Breast epithelium (tissue), 4 donors: ENCODE measurements at places on chromosomes 2 and 18. TPM values are rescaled to one million over a fixed set of nuclear protein-coding genes. Genes with fewer than 3 reads are reported as not detected.

Gene CNRIP1
- 63.5 TPM for total RNA-seq

DNA sequence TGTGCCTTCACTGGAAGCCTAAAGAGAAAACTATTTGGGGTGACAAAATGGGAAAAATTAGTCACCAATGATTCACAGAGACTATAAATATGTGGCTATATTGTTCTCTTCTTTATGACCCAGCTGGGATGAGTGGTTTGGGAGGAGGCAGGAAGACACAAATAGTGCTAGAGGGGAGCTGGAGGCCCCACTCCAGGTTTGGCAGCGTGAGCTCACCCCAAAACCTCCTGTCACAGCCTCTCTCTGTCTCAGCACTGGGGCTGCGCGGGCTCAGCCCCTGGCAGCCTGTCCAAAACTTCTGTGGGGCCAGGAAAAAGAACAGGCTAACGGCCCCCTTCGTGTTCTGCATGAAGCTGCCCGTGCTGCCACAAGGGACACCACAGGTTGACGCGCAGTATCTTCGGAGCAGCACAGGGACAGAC lies 73.2 kb upstream of the LCLAT1 start:
- DNase-seq, result no peak

Gene UGT1A5
- total RNA-seq, result not detected

DNA sequence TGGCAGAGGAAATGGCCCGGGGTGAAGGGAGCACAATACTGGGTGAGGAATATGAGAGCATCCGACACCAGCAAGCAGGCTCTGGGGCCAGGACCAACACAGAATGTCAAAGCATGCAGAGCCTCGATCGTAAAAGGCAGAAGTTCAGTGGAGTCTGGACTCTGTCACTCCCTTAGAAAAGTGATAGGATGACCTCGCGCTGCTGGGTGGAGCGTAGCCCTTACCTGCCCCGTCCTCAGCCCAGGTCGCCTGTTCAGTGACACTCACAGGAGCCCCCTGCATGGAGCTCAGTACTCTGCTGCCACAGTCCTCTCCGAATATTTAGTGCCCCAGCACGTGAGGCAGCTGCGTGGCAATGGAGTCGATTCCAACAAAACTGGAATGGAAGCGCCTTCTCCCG lies 236.7 kb upstream of the MYT1L start:
- DNase-seq, result no peak

Gene TMEM200C
- 0.16 TPM for total RNA-seq

DNA sequence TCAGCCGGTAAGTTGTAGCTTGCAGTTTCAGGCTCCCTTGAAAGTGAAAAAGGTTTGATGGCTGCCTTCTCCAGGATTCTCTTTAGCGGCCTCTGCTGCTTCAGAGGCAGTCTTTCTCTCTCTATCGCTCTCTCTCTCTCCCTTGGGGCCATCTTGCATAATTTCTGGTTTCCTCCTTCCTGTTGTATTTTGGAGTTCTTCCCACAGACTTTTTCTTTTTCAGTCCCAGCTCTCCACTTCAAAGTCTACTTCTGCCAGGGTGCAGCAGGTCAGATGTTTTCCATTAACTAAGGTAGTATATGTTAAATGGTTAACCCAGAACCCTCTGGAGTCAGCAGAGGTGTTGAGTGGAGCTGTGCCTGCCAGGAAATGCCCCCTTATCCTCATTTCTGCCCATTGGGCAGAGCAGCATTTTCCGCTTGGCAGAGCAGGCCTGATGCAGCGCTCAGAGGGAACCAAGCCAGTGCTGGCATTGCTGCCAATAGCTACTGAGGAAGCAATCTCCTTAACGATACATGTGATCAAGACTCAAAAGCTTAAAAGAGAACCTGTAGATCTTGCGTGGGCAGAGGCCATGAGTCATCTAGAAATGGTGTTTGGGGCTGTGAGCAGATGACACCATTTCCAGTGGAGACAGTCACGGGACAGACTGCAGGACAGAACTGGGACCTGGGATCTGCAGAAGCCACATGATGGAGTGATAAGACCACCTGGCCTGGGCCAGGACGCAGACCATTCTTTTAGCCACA lies 20.8 kb downstream of the DBI start:
- DNase-seq, result peak; percentile 66

GRCh38 chr2:37230581-37230980 lies 815 bp downstream of the CEBPZ start:
- no peak for DNase-seq

- no peak for DNase-seq
Observed at GRCh38 chr2:216992056-216992675, 132.3 kb upstream of the TNP1 start.

DNA sequence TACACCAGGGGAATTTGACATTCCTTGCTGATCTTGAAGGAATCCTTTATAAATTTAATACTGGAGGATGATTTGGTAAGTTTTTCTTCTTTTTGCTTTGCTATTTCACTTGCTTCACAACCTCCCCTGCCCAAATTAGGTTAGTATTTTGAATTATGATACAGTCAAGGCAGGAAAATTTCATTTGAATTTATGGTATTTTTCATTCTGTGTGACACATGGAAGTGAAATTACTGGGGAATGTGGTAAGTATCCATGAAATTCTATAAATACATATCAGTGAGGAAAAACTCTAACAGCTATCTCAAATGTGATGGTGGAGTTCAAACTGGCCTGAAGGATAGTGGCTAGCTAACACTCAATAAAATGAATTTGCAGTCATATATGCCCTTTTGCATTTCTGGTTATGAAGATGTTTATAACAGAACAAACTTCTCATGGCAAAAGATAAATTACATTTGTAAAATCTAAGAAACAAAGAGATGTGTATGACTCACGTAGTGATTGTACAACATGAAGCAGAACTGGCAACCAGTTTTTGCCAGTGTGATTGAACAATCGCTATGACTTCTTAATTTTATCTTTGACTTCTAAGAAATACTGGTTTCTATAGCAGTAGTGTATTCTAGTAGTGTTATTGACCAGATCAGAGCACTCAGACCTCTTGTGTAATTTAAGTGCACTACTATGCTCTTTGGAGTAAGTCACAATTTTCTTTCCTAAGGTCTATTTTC lies 152.6 kb downstream of the IKZF2 start:
- no peak for DNase-seq

GRCh38 chr2:71827524-71827901 lies 320.1 kb downstream of the CYP26B1 start:
- DNase-seq, result no peak

Gene SCG2
- total RNA-seq, result 0.32 TPM

Gene ELP2
- 66.9 TPM for total RNA-seq

DNA sequence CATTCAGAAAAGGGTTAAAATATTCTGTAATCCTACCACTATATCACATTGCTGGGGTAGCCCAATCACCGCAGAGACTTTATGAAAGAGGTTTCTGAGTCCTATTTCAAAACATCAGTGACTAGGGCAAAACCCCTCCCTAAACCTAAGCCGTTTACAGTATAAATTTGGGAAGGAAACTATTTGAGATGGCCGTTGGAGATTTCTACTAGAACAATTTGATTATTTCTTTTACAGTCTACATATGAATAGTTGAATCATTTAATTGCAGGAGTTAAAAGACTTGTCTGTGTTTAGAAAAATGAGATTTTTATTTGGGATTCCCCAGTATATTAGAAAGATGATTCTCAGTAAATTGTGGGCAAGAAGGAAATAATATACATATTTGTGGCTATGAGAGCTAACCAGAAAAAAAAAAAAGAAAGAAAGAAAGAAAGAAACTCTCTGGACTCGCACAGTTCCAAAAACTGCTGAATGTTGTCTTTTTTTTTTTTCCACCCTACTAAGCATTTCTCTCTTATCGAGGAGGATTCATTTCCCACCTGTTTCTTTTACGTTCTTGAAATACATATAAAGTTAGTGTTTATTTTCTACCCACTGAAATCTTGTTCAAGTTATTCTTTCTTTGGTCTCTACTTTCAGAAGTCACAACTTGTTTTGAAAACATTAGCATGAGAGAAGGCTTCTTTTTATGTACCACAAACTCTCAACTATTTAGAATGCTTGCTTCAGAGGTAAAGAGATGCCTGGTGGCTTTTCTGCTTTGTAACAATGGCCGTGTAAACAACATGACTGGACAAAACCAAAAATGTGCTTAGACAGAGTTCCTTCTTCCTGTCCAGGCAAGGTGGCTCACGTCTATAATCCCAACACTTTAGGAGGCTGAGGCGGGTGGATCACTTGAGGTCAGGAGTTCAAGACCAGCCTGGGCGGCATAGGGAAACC lies 65.9 kb downstream of the BCL2 start:
- DNase-seq, result no peak

Gene FECH
- 31.1 TPM for total RNA-seq

Gene ANKRD30BL
- not detected for total RNA-seq

Gene NXPH2
- not detected for total RNA-seq

Gene MC2R
- total RNA-seq, result not detected

- peak; percentile 81 for DNase-seq
Observed at GRCh38 chr2:1742681-1743395, 1.5 kb downstream of the PXDN start.

DNA sequence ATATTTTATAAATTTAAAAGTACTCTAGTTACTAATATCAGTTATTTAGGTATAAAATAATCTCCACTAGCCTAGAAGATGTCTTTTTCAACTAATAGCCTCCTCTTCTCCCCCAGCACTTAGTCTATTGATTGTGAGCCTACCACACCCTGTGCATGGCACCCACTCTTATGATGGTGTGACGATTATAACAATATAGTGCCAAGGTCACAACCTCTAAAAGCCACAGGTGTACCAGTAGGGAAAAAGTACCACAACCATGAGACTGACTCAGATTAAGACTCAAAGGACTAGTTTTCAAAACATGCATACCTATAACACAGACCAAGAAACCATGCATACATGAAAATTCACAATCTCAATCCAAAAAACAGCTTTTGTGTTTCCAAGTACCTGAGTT lies 27.6 kb downstream of the THADA start:
- no peak for DNase-seq

DNA sequence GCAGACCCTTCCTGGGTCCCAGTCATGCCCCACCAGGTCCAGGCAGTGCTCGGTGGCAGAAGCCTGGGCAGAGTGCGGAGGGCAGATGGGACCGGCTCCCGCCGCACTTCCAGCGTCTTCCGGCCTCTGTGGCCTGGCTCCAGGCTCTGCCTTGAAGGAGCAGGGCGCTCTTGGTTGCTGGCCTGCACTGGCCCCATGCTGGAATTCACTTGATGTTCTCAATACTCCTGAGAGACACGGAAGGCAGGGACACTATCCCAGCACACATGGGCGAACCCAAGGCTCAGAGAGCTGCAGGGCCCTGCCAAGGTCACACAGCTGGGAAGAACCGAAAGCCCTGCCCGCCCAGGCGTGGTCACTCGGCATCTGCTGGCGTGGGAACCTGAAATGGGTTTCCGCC lies 87.6 kb upstream of the ODC1 start:
- DNase-seq, result no peak

DNA sequence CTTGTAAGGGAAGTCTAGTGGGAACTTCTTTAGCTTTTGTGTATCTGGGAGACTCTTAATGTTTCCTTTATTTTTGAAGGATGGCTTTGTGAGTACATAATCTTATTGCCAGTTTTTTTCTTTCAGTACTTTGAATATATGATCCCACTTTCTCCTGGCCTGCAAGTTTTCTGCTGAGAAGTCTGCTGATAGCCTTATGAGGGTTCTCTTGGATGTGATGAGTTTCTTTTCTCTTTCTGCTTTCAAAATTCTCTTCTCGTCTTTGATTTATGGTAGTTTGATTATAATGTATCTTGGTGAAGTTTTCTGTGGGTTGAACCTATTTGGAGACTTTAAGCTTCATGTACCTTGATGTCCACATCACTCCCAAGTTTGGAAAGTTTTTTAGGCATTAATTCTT lies 28.1 kb downstream of the COLEC11 start:
- no peak for DNase-seq

DNA sequence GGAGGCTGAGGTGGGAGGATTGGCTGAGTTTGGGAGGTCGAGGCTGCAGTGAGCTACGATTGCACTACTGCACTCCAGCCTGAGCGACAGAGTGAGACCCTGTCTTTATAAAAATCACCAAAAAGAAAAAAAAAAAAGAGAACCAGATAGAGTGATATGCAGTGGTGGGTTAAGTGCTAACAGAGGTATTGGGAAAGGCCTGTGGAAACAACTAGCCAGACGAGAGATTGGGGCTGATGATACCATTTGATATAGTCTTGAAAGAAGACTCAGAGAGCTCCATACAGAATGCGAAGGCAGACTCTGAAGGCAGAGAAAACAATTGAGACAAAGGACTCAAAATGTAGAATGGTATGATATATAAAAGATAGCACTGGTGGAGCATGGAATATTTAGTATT lies 134.1 kb downstream of the CDC42EP3 start:
- no peak for DNase-seq

Gene TDRD15
- total RNA-seq, result 0.59 TPM

DNA sequence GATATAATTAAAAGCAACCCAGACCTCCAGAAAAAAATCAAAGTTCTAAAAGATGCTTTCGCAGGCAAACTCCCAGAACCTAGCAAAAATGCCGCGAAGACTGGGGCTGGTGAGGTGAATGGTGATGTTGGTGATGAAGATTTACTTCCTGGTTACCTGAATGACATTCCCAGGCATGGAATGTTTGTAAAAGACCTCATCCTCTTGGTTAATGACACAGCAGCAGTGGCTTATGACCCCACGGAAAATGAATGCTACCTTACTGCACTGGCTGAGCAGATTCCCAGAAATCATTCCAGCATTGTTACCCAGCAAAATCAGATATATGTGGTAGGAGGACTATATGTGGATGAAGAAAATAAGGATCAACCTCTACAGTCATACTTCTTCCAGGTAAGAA lies 994 bp downstream of the KLHL41 start:
- DNase-seq, result no peak

DNA sequence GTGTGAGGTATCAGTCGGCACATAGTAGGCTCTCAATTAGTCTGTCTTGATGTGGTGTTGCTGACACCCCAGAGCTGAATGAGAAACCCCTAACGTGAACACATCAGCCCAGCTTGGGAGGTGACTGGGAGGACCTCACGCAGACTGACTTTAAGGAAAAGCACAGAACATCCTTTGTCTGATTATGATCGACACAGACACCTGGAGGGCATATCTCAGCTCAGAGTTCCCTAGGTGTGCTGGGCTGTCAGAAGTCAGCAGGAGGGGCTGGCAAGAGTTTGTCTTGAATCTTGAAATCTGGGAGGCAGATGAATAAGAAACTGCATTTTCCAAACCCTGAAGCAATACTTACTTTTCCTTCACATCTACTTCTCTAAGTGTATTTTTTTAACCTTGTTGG lies 16.8 kb upstream of the MYCN start:
- DNase-seq, result no peak

- DNase-seq, result no peak
Observed at GRCh38 chr18:27711382-27711781, 465.5 kb downstream of the CDH2 start.

Gene SRBD1
- total RNA-seq, result 21.1 TPM
